ENCODE measurements at places on chromosomes 5 and 9.
A peak's percentile ranks its signal among the peaks of the same experiment; 100 is the strongest.

DNA sequence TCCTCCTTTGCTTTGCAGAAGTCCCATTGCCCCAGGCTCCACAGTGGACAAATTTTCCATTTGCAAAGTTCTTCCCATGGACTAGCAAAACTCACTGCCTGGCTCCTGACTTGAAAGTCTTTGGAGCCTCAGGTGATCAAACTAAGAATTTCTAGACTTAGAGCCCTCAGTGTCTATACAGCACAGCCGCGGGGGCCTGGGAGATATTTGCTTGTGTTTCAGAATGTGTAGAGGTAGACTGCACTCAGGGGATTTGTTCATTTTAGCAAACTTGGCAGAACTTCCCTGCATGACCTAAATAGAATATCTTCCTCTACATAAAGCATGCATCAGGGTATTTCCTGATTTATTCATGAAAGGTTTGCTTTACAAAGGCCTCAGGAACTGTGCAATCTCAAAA, 384.2 kb upstream of the ZNF462 start:
- no peak for DNase-seq

DNA sequence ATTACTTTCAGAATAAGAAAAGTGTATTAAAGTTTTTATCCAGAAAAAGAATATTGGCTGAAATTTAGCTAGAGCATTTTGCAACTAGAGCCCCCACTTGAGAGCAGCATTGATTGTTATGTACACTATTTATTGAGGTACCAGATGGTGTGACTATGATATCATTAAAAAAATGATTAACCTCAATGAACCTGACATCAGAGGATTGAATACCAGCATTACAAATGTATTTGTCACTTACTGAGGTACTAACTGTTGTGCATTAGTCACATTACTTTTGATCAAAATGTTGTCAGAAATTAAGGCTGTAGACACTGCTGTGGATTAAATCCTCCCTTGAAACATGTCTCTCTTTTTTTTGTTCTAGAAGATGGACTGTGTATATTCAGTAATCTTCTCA, 127.8 kb upstream of the DHFR start:
- DNase-seq: no peak

- no peak for DNase-seq
Measured at GRCh38 chr5:126456217-126456820, 33.1 kb downstream of the GRAMD2B start.

GRCh38 chr9:35074141-35074540, 1.7 kb upstream of the VCP start:
- no peak for DNase-seq

DNA sequence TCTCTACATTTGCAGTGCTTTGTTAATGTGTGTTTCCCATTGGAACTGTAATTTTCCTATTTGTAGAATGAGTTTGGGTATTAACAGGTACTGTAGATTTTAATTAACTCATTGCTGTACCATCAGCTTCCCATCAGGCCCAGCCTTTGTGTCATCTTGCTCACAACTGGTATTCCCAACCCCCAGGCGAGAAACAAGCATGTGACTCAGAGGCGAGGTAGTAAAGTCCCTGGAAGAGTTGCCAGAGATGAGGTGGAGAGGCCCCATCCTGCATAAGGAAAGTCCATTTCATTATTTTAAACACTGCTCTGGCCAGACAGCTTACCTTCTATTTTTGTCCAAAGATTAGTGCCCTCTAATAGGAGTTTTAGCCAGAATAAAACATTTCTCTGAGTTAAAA, 29.9 kb downstream of the ADCY2 start:
- DNase-seq: no peak

DNA sequence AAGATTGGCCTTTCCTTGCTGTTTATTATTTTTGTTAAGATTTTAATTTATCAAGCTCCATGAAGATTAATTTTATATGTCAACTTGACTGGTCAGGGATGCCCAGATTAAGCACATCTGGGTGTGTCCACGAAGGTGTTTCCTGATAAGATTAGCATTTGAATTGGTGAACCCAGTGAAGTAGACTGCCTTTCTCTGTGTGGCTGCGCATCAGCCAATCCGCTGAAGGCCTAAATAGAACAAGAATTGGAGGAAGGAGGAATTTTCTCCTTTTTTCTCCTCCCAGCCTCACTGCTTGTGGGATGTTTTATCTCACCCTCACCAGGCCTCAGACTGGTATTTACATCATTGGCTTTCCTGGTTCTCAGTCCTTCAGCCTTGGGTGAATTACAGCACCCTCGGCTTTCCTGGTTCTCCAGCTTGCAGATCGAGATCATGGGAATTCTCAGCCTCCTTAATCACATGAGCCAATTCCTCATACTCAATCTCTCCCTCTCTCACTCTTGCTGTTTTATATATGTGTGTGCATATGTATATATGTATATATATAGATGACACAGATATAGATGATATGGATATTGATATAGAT, 135.4 kb upstream of the SPEF2 start:
- no peak for DNase-seq

DNA sequence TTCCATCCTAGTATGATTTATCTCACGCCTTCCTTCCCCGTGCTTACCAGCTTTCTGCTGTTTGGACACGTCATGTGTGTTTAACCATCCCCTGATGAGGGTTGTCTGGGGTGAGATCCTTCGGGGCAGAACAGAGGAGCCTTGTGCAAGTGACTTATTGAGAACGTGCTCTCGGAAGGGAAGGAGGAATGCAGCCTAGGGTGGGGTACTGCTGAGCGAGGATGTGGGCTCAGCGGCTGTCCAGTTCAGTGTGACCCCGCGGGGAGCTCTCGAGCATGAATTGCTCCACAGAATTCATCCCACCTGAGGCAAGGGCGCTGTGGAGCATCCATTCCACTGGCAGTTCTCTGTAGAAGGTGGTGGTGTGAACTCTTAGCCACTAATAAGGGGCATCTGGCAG, 4.0 kb downstream of the MYOZ3 start:
- no peak for DNase-seq

DNA sequence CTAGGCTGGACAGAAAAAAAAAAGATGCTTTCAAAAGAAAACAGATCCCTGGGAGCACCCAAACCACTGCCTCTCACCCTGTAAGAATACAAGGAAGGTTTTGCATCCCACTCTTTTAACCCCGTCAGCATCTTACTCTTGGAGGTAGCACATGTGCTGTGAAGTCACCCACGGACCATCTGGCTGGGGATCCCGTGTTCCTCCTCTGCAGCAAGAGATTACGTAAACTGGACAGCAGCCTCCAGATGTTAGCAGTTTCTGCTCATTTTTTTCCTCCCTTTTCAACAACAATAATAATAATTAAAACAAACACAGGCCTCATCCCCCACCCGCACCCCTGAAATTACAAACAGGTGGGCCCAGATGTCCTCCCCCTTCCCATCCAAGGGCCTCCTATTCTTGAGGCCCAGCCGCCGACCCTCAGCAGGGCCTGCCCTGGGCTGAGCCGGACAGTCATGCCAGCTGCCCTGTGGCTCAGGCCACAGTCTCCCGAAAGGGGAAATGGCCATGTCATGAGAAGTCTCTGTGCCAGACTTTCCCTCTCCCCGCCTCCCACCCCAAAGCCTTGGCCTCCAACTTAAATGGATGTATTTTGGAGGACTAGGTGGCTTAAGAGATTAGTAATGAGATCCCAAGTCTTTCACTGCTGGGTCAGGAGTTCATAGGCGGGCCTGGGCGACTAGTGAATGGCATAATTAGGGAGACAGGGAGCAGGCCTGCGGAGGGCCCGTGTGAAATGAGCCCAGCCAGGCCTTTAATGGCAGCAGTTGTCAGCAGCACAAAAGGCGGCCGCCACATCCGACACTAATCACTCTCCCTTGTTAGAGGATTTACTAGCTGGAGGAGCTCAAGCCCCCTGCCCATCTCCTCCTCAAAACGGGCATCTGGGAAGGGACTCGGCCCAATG, 165.1 kb downstream of the PAPPA start:
- DNase-seq: no peak

- no peak for DNase-seq
Measured at GRCh38 chr5:77486344-77486962, 5.7 kb downstream of the WDR41 start.

DNA sequence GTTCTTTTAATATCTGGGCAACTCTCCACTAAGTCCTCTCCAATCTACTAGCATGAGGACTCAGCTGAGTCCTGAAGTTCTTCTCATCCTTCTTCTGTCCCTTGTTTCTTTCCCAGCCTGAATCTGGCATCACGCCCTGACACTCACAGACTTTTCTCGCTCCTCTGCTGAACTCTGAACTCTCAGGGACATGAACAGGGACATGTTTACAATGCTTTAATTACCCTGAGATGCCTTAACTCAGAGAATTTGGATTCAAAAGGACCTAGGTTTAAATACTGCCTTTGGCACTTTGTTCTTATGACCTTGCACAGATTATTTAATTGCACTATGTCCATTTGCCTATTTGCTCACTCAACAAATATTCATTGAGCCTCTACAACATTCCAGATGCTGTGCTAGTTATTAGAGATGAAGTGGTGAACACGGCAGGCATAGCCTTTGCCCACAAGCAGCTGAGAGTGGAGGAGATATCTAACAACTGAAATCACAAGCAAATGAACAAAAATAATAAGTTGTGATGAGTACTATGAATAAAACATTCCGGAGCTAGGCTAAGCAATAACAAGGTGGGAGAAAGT, 106.0 kb downstream of the ADRB2 start:
- no peak for DNase-seq

- no peak for DNase-seq
Measured at GRCh38 chr9:108050894-108051293, 561.3 kb upstream of the KLF4 start.

DNA sequence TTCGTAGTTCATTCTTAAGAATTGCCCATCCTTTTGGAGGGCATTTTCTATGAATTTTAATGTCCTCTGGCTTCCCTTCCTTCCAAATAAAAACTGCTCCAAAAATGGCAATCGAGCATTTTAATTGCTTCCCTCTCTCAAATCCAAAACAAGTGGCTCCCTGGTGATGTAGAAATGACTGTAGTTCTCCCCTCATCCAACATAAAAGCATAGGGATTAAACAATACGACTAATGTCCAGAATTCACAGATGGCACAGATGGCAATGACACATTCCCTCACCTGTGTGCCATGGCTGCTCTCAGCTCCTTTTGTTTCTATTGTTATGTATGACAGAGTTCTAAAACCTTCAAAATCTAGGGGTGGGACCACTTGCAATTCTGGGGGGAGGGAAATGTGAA, 417.3 kb downstream of the RAB3C start:
- no peak for DNase-seq

DNA sequence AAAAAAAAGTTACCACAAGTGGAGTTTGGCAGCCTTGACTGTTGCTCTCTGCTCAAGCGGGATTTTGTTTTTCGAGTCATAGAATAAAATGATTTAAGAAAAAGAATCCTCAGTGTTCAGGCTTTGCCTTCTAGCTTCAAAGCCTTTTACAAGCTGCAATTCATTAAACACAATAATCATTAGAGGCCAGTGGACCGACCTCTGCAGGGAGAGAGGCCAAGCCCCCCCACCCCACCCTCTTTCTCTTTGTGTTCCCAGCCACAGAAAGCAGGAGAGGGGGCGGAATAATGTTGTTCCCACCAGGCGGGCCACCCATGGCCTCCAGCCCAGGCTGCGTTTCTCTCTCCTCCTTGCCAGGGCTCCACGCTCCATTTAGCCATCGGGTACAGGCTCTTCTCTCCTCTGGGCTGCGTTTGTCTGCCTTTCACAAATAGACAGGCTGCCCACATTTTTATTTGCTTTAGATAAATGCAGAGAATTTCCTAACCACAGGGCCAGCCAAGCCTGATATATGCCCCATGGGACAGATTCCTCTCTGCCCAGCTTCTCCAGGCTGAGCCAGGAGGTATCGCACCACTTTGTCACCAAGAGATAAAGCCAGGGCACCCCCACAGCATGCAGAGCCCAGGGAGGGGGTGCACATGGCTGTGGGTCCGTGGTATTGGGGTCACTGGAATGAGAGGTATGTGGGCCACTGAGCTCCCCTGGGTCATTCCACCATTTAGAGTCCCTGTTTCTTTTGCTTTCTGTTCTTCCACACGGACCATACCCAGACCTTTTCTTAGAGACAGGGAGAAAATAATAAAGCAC, 318.8 kb downstream of the PIK3R1 start:
- no peak for DNase-seq

DNA sequence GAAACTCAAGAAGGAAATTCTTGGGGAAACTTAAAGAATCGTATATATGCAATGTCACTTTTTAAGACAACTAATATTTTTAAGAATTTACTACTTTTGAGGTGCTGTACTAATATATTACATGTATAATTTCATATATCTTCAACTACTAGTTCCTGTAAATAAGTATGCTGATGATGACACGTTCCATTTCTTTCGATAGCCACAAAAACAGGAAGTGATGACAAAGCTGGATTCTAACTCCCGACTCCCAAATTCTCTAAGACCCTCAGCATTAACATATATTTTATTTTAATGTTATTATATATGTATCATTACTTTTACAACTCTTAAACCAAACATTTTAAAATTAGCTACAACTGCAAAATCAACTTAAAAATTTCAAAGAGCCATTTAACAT, 74.8 kb downstream of the STK32A start:
- DNase-seq: no peak

DNA sequence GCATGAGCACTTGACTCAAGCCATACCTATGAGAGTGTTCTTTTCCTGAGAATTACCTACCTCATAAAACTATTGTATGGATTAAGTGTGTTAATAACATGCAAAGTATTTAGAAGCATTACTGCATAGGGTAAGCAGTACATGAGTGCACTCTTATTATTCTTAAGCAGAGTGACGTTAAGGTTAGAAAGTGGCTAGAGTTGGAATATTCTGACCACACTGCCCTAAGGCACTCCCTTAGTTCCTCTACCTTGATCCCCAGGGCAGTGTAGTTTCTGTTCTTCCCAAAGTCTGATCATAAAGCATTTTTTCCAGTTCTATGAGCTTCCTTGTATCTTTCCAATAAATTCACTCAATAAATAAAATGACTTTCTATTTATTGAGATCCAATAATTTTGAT, 189.2 kb downstream of the PCSK1 start:
- DNase-seq: no peak

- DNase-seq: no peak
Measured at GRCh38 chr5:37739817-37740261, 100.0 kb downstream of the GDNF start.

GRCh38 chr5:57632937-57633336, 150.3 kb upstream of the ACTBL2 start:
- no peak for DNase-seq

DNA sequence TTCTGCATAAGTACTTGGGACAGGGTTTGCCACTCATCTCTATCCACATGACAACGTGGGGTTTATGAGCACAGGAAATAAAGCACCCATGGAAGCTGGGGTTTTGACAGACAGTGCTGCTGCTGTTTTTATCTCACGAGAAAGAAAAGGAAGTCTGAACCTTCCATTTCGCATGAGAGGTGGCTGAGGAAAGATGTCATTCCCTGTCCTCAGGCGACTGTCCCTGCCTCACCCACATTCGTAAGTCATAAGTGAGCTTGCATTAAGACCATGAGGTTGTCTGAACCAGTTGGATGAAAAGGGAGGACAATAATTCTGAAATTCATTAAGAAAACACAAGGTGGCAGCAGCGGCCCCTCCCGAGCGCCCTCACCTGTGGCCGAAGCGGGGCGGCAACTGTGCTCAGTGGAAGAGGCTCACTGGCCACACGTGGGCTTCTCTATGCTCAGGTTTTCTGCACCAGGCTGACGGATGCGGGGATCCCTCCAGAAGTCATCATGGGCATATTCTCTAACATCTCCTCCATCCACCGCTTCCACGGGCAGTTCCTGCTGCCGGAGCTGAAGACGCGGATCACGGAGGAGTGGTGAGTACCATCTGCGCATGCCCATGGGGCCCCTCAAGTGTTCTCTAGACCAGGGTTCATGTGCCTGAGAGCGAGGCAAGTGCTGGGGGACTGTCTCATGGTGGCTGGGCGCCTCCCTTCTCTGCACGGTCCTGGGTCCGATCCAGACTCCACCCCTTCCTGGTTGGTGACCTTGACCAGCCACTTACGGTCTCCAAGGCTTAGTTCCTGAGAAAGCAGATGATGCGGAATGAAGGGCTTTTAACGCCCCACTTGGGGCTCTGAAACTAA, 54.7 kb upstream of the SUSD3 start:
- peak; percentile 71 for DNase-seq
